ENCODE measurements at places on chromosomes 5 and 9.

DNA sequence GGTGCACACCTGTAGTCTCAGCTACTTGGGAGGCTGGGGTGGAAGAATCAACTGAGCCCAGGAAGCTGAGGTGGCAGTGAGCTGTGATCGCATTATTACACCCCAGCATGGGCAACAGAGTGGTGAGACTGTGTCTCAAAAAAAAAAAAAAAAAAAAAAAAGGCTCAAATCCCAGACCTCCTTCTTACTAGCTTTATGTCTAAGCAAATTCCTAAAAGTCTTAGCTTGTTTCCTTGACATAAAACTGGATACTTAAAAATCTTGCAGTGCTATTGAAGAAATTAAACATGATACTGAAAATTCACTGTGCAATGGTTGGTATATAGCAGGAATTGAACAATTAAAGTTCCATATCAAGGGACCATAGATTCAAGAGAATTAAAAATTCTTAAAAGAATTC, 45.0 kb downstream of the PCDHGC5 start:
- no peak for DNase-seq

- DNase-seq: no peak
Measured at GRCh38 chr5:163943546-163943945, 438.1 kb downstream of the MAT2B start.

- DNase-seq: no peak
Measured at GRCh38 chr9:90867101-90867500, 65.5 kb downstream of the SYK start.

GRCh38 chr9:116355153-116355921, 201.7 kb downstream of the PAPPA start:
- DNase-seq: peak; percentile 81

GRCh38 chr5:160020266-160020770, 11.4 kb downstream of the TTC1 start:
- no peak for DNase-seq

GRCh38 chr9:6708732-6709131, 49.0 kb upstream of the KDM4C start:
- DNase-seq: peak; percentile 27

DNA sequence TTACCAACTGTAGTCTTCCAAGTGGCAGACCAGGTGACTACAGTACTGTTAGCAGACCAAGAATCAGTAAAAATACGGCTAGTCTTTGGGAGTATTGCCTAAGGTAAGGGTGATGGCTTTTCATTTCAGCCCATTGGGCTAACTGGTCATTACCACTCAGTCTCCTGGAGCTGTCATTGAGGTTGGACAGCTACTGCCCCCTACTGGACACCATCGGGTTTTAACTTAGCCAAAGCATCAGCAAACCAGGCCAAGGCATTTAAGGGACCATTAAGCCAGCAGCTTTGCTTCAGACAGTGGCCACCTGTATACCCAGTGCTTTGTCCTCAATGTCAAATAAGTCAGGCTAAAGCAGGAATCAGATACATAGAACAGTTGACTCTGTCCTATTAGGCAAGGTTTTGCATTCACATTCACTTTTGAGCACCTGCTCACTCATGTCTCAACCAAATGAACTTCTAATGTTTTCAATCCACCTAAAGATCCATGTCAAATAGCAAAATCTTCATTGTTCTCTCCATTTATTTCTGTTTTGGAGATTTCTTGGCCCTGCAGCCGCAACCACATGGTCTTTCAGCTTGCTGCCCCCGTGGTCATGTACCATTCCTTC, 117.2 kb downstream of the INVS start:
- DNase-seq: peak; percentile 61

DNA sequence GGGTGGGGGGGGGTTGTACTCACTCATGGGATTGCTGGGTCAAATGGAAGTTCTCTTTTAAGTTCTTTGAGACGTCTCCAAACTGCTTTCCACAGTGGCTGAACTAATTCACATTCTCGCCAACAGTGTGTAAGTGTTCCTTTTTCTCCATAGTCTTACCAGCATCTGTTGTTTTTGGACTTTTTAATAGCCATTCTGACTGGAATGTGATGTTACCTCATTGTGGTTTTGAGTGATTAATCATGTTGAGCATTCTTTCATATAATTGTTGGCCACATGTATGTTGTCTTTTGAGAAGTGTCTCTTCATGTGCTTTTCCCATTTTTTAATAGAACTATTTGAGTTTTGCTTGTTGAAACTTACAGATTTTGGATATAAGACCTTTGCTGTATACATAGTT, 94.9 kb upstream of the PLPPR1 start:
- peak; percentile 2 for DNase-seq

- no peak for DNase-seq
Measured at GRCh38 chr9:75892216-75892911, 1.9 kb downstream of the PCSK5 start.

DNA sequence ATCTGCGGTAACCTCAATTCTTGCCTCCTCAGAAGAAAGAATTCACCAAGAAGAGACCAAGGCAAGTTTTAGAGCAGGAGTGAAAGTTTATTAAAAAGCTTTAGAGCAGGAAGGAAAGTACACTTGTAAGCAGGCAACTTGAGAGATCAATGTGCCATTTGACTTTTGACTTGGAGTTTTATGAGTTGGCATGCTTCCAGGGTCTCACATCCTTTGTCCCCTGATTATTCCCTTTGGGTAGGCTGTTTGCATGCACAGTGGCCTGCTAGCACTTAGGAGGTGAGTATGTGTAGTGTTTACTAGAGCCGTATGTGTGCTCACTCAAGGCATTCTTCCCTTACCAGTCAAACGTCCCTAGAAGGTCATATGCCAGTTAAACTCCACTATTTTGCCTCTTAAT, 111.0 kb upstream of the RAI14 start:
- no peak for DNase-seq

DNA sequence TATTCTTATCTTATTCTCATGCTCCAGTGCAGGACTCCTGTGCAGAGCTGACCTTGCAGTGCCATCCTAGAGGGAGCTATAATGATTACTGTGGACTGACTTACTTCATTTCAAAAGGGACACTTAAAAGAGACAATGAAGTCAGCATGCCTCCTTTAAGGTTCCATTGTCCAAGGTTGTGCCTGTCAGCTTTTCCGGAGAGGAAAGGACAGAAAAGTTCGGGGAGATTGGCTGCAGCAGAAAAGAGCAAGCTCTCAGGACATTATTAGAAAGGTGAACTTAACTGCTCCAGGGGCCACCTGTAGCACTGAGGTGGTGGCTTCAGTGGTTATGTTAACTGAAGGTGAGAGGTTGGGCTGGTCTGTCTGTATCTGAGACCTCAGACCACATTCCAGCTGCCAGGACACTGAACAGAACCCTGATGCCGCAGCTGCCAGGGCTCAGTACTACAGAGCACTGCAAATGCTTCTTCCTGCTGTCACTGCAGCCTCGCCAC, 112.9 kb downstream of the ST8SIA4 start:
- DNase-seq: no peak

DNA sequence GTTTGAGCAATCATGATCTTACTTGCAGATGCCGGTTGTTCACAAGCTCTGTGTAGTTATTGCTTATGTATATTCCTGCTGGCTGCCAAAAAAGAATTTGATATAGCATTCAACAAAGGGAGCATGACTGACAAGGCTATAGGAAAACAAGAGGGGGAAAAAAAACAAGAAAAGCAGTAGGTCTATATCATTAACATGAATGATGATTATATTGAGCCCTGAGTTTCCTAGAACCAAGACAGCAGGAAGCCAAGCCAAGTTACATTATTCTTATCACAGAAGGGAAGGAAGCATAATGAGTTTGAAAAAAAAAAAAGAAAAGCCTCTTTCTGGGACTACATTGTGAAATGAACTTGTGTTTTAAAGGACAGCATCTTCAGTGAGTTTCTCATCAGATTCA, 41.0 kb downstream of the TSTD2 start:
- DNase-seq: no peak

- DNase-seq: peak; percentile 37
Measured at GRCh38 chr5:147576646-147577535, 67.0 kb upstream of the DPYSL3 start.

DNA sequence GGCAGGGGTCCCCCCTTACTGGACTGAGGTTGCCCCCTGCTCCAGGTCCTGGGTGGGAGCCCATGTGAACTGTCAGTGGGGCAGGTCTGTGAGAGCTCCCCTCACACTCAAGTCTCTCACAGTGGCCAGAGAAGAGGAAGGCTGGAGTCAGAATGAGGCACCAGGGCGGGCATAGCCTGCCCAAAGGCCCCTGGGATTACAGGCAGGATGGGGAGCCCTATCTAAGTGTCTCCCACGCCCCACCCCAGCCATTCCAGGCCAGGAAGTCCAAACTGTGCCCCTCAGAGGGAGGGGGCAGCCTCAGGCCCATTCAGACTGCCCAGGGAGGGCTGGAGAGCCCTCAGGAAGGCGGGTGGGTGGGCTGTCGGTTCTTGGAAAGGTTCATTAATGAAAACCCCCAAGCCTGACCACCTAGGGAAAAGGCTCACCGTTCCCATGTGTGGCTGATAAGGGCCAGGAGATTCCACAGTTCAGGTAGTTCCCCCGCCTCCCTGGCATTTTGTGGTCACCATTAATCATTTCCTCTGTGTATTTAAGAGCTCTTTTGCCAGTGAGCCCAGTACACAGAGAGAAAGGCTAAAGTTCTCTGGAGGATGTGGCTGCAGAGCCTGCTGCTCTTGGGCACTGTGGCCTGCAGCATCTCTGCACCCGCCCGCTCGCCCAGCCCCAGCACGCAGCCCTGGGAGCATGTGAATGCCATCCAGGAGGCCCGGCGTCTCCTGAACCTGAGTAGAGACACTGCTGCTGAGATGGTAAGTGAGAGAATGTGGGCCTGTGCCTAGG, at the start of gene CSF2:
Gene CSF2 (plus strand): TSS at position 559 of the 783 bp plus-strand sequence. CDS start 35 bp downstream, at position 594.
- DNase-seq: peak; percentile 16

DNA sequence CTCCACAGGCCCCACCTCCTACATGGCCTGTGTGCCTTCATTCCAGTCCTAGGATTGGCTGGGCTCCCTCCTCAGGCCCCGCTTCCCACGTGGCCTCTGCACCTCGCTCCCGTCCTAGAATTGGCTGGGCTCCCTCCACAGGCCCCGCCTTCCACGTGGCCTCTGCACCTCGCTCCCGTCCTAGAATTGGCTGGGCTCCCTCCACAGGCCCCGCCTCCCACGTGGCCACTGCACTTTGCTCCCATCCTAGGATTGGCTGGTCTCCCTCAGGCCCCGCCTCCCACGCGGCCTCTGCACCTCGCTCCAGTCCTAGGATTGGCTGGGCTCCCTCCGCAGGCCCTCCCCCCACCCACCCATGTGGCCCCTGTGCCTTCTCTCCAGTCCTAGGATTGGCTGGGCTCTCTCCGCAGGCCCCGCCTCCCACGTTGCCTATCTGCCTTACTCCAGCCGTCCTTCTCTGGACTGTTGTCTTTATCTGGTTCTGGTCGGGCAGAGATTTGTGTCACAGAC, 45.3 kb upstream of the CACNA1B start:
- no peak for DNase-seq

DNA sequence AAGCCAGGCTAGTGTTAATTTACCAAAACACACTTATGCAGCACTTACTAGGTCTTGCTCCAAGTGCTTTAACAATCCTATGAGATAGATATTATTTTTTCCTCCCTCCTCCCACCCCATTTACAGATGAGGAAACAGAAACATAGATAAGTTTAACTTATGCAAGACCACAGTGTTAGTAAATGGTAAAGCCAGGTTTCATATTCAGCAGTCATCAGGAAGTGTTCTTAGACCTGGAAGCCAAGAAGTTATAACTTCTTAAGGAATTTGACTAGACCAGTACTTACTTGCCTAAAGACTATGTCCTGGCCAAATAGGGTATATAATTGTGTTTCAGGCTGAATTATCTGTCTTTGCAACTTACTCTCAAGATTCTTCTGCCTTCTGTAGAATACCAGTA, 15.9 kb downstream of the ABHD17B start:
- DNase-seq: peak; percentile 52

- no peak for DNase-seq
Measured at GRCh38 chr5:164336276-164336675, 830.9 kb downstream of the MAT2B start.

- no peak for DNase-seq
Measured at GRCh38 chr5:73686912-73687311, 60.9 kb downstream of the ARHGEF28 start.

- DNase-seq: no peak
Measured at GRCh38 chr9:1536522-1537170, 478.5 kb upstream of the SMARCA2 start.

DNA sequence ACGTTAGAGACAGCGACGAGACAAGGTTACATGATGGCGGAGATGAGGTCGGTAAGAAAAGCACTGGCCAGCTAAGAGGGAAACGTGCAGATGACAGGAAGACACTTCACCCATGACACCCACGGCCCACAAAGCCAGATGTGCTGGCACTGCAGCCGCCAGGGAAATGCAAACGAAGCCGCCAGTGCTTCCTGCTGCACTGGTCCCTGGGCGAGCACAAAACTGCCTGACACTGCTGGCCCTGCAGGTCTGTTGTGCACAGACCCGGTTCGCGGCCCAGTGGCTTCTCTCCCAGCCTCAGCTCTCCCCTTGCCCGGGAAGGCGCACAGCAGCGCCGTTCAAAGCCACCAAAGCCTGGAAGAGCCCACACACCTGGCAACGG, 20.3 kb downstream of the QSOX2 start:
- no peak for DNase-seq

GRCh38 chr9:105436783-105437182, 11.1 kb upstream of the FSD1L start:
- no peak for DNase-seq

- DNase-seq: no peak
Measured at GRCh38 chr5:15647251-15647650, 147.3 kb downstream of the FBXL7 start.

- DNase-seq: no peak
Measured at GRCh38 chr9:117869712-117870111, 165.5 kb downstream of the TLR4 start.

DNA sequence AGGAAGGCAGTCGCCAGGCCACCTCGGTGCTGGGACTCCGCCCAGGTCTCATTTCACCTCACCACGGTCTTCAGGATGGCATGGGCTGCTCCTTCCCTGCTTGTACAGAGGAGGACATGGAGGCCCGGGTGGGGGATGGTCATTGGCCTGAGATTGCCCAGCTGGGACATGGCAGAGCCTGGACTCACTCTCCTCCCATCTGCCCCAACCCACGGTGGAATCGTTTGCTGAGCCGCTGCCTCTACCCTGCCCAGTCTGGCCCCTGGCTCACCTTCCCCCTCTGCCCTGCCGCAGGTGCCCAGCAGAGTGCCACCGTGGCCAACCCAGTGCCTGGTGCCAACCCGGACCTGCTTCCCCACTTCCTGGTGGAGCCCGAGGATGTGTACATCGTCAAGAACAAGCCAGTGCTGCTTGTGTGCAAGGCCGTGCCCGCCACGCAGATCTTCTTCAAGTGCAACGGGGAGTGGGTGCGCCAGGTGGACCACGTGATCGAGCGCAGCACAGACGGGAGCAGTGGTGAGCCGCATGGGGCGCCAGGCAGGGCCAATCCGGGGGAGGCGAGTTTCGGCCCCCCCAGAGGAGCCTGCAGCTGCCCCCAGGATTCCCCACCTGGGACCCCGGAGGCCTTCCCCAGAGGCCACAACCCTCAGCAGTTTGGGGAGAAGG, 36.7 kb downstream of the HK3 start:
- DNase-seq: no peak

- DNase-seq: no peak
Measured at GRCh38 chr5:10866913-10867312, 105.9 kb upstream of the DAP start.

GRCh38 chr5:51990241-51990640, 607.0 kb downstream of the ISL1 start:
- no peak for DNase-seq

- peak; percentile 75 for DNase-seq
Measured at GRCh38 chr5:115599502-115599901, 2.8 kb downstream of the TICAM2 start.

- no peak for DNase-seq
Measured at GRCh38 chr5:31783086-31783645, 144.2 kb downstream of the PDZD2 start.

All from amniotic epithelial cell (primary cell).